Dorsolateral prefrontal cortex (tissue), 122 donors: ENCODE measurements at places on chromosomes 2 and 18.

DNA sequence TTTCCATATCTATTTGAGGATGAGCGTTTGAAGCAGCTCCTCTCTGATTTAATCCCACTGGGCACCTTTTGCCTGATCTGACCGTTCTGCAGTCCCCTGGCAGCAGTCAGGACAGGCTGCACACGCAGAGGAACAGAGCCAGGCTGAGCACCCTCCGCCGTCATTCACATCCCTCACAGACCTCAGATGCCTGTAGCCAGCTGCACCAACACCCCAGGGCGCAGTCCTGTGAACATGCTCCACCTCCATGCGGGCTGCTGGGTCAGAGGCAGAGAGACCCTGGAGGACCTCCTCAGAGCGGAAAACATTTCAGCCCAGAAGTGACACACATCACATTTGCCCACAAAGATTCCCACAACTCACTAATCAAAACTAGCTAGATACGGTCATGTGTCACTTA is 146.1 kb downstream of the SEPTIN10 start:
- DNase-seq: no peak

DNA sequence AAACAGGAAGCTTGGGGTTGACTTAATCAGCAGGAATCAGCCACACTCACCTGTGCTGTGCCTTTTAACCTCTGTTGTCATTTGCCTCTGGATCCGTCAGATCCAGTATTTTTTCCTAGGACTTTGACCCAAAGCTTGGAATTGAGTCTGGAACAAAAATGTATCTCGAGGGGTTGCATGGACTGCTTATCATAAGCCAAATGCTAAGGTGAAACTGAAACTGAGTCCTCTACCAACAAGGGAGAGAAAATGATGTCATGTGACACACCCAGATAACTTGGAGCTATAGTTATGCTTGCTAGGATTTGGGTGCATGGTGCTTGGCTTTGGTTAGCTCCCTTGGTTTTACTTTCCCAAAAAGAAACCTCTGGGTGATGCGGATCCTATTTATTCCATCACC is 2158.6 kb upstream of the PIK3C3 start:
- DNase-seq: no peak

- DNase-seq: no peak
Observed at GRCh38 chr18:75533950-75534349, 106.4 kb upstream of the SMIM21 start.

GRCh38 chr2:165081276-165081675 is 122.6 kb downstream of the SCN3A start:
- no peak for DNase-seq

DNA sequence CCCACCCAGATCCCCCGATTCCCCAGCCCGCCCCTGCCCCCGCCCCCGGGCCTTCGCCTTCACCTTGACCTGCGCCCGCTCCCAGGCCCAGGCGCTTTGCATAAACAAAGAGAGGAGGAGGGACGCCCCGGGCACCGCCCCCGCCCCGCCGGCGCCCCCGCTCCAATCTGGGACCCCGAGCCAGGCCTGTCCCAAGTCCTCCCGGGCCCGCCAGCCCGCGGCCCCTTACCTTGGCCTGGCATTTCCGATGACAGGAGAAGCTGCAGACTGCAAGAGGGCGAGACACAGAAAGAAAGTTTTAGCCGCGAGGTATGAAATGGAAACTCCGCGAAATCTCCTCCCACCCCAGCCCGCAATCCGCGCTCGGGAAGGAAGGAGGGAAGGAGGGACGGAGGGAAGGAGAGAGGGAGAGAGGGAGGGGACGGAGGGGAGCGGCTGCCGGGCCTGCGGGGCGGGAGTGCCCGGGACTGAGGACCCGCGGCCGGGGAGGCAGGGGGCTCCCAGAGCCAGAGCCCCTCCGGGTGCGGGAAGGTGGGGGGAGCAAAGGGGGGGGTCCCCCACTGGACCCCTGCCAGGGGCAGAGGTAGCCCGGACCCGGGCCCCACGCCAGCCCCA is 24.2 kb downstream of the TNS1 start:
- DNase-seq: no peak
